ENCODE measurements at places on chromosomes 16 and 17.

GRCh38 chr16:54657058-54657708 lies 273.5 kb upstream of the IRX5 start:
- DNase-seq = peak; percentile 97

GRCh38 chr17:73215447-73215846 lies 22.6 kb downstream of the COG1 start:
- no peak for DNase-seq

GRCh38 chr17:81923302-81924260 lies 4.0 kb downstream of the MAFG start:
- DNase-seq = peak; percentile 87

GRCh38 chr17:40361063-40361924 lies 3.2 kb downstream of the GJD3 start:
- no peak for DNase-seq

- peak; percentile 24 for DNase-seq
Observed at GRCh38 chr17:29929006-29929532, 959 bp downstream of the SSH2 start.

- no peak for DNase-seq
Observed at GRCh38 chr16:53948734-53949430, 244.9 kb downstream of the FTO start.

GRCh38 chr17:49191917-49192741 lies 18.2 kb downstream of the GNGT2 start:
- DNase-seq = peak; percentile 90

- peak; percentile 3 for DNase-seq
Observed at GRCh38 chr16:3401719-3402397, 843 bp downstream of the ZNF174 start.

DNA sequence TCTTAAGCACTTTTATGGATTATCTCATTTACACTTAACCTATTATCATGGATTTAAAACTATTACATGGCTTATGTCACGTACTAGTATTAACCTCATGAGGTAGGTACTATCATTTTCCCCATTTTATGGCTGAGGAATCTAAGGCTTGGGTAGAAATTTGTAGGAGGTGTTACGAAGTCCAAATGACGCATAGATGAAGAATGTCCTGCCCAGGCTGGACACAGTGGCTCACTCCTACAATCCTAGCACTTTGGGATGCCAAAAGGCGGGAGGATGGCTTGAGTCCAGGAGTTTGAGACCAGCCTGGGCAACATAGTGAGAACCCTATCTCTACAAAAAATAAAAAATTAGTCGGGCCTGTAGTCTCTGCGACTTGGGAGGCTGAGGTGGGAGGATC lies 4.8 kb upstream of the C1QL1 start:
- peak; percentile 85 for DNase-seq
